BE2C (cell line): ENCODE measurements at places on chromosomes 3 and 15.

DNA sequence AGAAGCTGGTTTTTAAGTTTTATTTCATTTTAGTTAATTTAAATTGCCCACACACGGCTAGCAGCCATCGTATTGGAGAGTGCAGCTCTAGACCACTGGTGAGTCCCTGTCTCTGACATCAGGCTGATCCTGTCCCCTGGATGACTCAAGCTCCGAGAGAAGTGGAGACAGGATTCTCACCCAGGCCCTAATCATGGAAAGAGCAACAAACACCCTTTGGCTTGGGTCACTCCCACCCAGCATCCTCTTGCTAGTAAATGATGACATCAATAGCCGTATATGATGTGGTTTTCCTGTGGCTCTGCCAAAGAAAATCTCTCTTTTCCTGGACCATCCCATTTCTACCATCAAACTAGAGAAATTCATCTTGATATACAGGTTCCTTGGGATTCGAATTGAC, 182.2 kb downstream of the NTRK3 start:
- DNase-seq = no peak

DNA sequence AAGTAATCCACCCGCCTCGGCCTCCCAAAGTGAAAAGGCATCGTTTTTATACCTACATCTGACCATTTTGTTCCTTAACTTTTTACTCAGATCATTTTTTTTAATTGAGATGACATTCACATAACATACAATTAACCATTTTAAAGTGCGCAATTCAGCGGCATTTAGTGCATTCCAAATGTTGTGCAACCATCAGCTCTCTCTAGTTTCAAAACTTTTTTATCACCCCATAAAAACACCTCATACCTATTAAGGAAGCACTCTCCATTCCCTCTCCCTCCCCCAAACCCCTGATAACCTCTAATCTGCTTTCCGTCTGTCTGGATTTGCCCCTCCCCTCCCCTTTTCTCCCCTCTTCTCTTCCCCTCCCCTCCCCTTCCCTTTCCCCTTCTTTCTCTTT, 310.1 kb downstream of the UACA start:
- DNase-seq = no peak

DNA sequence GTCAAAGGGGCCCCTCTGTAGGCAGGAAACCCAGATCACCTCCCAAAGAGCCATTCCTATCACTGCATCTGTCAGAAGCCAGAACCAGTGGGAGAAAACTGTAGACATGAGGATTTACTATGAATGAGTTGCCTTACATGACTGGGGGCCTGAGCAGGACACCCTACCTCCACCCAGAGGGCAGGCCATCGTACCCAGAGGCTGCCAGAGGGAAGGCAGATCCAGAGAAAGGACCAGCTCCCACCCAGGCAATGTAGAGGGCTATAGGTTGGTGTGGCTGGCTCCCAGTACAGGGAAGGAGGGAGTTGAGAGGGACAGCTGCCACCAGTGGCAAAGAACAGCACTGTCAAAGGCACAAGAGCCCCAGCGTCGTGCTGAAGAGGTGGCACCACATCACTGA, 233.2 kb downstream of the OCA2 start:
- no peak for DNase-seq

- no peak for DNase-seq
Measured at GRCh38 chr15:49902685-49903501, 216.1 kb downstream of the ATP8B4 start.

DNA sequence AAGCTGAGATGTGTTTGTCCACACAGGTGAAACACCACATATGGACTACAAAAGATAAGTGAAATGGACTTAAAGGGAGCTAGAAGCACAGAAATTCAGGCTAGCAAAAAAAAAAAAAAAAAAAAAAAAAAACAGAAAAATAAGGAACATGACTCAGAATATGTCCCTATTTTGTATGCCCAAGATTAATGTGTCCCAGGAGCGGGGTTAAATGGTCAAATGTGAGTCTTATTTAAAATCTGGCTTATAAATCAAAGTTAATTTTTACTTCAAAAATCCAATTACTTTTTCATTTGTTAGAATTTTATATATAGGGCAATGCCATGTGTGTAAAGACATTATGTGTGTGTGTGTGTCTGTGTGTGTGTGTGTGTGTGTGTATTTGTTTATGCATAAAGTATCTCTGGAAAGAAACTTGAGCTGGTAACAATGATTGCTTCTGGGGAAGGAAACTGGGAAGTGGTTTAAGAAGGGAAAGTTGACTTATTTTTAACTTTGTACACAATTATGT, 986.5 kb downstream of the ROBO2 start:
- DNase-seq = no peak

GRCh38 chr3:188021502-188022040, 132.4 kb upstream of the LPP start:
- DNase-seq = no peak
